Prostate gland (tissue), 2 donors: ENCODE measurements at places on chromosomes 16 and 17. TPM values are rescaled to one million over a fixed set of nuclear protein-coding genes. Genes with fewer than 3 reads are reported as not detected.
A peak's percentile ranks its signal among the peaks of the same experiment; 100 is the strongest.

GRCh38 chr16:56927471-56927870, 4.5 kb upstream of the HERPUD1 start:
- H3K27me3 ChIP-seq, result no peaks in the 10 kb centered on the region
- H3K4me1 ChIP-seq, result no peaks in the 10 kb centered on the region
- no peak overlapping the region for H3K27ac ChIP-seq
- H3K36me3 ChIP-seq, result no peaks in the 10 kb centered on the region
- H3K4me3 ChIP-seq, result no peak overlapping the region

DNA sequence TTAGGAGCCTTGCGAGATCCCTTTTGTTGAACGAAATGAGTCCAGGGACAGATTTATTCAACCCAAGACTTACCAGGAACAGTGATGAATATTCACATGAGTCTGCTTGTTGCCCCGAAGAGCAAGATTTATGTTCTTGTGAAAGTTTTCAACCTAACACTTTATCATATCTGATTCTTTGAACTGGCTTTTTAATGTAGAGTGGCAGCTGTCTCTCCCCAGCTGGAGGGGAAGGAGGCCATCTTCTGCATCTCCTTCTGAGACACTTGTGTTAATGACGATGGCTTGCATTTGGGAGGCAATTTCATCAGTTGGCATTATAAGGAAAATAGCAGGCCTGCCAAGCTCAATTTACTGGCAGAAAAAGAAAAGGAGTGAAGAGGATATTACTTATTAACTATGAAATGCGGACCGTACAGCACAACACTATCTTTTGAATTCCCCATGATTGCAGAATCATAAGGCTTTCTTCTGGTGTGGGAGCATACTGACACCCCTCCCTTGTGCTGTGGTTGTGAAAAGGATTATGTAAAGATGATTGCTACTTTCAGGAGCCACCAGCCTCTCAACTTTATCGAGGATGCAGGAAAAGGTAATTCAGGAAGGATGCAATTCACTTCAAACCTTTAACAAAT, 35.7 kb downstream of the SMARCE1 start:
- no peaks in the 10 kb centered on the region for H3K27me3 ChIP-seq
- no peaks in the 10 kb centered on the region for H3K4me1 ChIP-seq
- H3K36me3 ChIP-seq, result no peaks in the 10 kb centered on the region
- H3K4me3 ChIP-seq, result no peak overlapping the region
- no peak overlapping the region for H3K27ac ChIP-seq

GRCh38 chr17:46061435-46061834, 62.4 kb downstream of the STH start:
- peaks cover 5% of the 10 kb centered on the region for H3K36me3 ChIP-seq
- no peaks in the 10 kb centered on the region for H3K27me3 ChIP-seq
- H3K4me3 ChIP-seq, result no peak overlapping the region
- H3K4me1 ChIP-seq, result no peaks in the 10 kb centered on the region
- no peak for DNase-seq

DNA sequence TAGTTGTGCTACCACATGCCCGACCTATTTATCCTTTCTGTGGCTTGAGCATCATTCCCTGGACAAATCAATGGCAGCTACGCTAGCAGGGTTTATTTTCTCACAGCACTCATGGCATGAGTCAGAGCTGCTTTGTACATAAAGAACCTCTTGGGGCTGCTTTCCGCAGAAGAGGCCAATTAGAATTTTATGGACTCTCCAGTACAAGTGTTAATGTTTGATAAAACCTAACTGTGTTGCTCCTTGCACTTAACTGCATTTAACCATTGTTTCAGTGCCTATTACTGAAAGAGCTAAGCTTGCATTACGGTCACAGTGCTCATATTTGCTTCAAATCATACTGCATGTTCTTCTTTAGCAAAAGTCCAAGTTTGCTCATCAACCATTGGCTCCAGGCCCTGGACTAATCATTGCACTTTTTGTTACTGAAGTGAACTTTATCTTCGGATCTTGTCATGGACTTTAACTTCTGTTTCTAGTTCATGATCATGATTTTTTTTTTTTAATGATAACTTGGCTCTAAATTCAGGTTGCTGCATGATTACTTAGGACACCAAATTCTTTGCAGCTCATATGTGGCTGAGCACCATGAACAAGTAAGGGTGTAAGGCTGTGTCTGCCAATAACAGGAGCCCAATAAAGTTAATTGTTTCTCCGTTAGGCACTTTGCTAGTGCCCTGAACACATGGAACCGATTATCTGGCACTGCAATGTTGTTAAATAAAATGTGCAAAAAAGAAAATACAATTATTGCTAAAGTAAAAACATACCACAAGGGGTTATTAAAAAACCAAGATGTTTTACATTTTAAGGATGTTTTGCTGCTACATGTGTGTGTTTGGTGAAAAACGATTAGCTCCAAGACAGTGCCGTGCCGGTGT, 492.2 kb downstream of the KCNJ2 start:
- no peak overlapping the region for H3K4me3 ChIP-seq
- H3K27ac ChIP-seq, result no peak overlapping the region
- no peaks in the 10 kb centered on the region for H3K4me1 ChIP-seq
- no peaks in the 10 kb centered on the region for H3K27me3 ChIP-seq
- no peaks in the 10 kb centered on the region for H3K36me3 ChIP-seq

- H3K4me1 ChIP-seq, result no peaks in the 10 kb centered on the region
- no peaks in the 10 kb centered on the region for H3K27me3 ChIP-seq
- H3K4me3 ChIP-seq, result no peak overlapping the region
- H3K27ac ChIP-seq, result no peak overlapping the region
Observed at GRCh38 chr16:85069171-85069570, 41.6 kb downstream of the KIAA0513 start.

- no peak overlapping the region for H3K27ac ChIP-seq
- no peak overlapping the region for H3K4me3 ChIP-seq
- DNase-seq, result no peak
- no peaks in the 10 kb centered on the region for H3K4me1 ChIP-seq
- H3K27me3 ChIP-seq, result no peaks in the 10 kb centered on the region
Observed at GRCh38 chr16:67547423-67548264, 14.7 kb upstream of the CTCF start.

GRCh38 chr16:2005646-2006045, 4.0 kb downstream of the ZNF598 start:
- H3K4me1 ChIP-seq, result peaks cover 29% of the 10 kb centered on the region
- DNase-seq, result no peak
- no peak overlapping the region for H3K27ac ChIP-seq
- H3K4me3 ChIP-seq, result no peak overlapping the region

- no peaks in the 10 kb centered on the region for H3K4me1 ChIP-seq
- DNase-seq, result no peak
- H3K36me3 ChIP-seq, result no peaks in the 10 kb centered on the region
- no peak overlapping the region for H3K27ac ChIP-seq
- H3K4me3 ChIP-seq, result no peak overlapping the region
Observed at GRCh38 chr16:47499700-47500264, 38.7 kb downstream of the PHKB start.

DNA sequence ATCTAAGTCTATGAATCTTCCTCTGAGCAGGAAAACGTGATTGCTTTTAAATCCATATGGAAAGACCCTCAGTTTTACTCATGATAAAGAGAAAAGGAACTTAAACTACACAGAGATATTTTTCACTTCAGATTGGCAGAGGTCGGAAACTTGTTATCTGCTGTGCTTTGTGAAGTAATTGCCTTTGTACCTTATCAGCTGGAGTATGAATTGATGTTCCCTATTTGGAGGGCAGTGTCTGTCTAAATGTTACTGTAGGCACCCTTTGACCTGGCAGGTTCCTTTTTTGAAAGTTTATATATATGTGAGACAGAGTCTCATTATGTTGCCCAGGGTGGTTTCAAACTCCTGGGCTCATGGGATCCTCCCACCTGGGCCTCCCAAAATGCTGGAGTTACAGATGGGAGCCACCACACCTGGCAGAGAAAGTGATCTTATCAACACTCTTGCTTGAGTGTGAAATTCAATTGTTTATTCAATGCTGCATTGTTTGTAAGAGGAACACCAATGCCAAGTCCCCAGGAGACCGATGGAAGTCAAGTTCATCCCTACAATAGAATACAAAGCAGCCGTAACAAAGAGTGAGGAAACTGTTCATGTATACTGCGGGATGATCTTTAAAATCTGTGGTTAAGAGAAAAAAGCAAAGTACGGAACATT, 52.3 kb downstream of the ABCC1 start:
- H3K4me1 ChIP-seq, result no peaks in the 10 kb centered on the region
- no peaks in the 10 kb centered on the region for H3K27me3 ChIP-seq
- H3K27ac ChIP-seq, result no peak overlapping the region
- no peak for DNase-seq

- H3K4me1 ChIP-seq, result peaks cover 5% of the 10 kb centered on the region
- no peak overlapping the region for H3K27ac ChIP-seq
- no peaks in the 10 kb centered on the region for H3K36me3 ChIP-seq
- no peak overlapping the region for H3K4me3 ChIP-seq
- H3K27me3 ChIP-seq, result no peaks in the 10 kb centered on the region
Observed at GRCh38 chr16:75491876-75492275, 3.4 kb downstream of the CHST6 start.

DNA sequence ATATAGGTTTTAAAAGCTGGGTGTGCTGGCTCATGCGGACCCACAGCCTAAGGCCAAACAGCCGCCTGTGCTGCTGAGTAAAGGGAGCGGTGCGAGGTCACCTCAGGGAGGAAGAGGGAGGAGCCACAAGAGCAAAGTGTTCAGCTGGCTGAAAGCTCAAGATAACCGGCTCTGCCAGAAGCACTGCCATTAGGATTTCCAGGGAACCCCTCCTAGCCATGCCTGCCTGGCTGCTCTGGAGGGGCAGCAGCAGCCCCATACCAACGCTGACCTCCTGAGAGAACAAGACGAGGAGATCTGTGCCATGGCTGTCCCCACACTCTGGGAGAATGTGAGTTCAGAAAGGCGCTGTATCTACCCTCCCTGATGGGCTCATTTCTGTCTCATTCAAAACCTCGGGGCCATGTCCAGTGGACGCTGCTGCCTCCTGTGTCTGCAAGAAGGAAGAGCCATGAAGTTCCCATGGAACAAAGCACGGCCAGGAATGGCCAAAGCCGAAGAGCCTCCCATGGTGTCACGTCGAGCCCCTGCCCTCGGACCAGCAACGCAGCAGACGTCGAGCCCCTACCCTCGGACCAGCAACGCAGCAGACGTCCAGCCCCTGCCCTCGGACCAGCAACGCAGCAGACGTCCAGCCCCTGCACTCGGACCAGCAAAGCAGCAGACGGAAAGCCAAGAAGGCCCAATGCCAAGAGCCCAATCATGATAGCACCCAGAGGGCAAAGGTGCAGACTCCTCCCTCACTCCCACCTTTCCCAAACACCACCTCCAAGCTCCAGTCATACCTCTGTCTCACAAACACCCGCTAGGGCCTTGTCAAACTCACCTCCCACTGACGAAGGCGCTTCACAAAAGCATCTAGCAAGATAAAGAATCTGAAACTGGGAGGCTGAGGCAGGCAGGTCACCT, 107.0 kb downstream of the ANKRD11 start:
- H3K27ac ChIP-seq, result no peak overlapping the region
- H3K4me1 ChIP-seq, result peaks cover 6% of the 10 kb centered on the region
- H3K4me3 ChIP-seq, result no peak overlapping the region
- peak; percentile 40 for DNase-seq
- H3K36me3 ChIP-seq, result no peaks in the 10 kb centered on the region

- DNase-seq, result peak; percentile 69
- no peaks in the 10 kb centered on the region for H3K27me3 ChIP-seq
- no peaks in the 10 kb centered on the region for H3K36me3 ChIP-seq
- H3K4me1 ChIP-seq, result no peaks in the 10 kb centered on the region
Observed at GRCh38 chr17:76382803-76383545, 1.4 kb upstream of the SPHK1 start.

- DNase-seq, result no peak
- no peak overlapping the region for H3K4me3 ChIP-seq
- no peak overlapping the region for H3K27ac ChIP-seq
- H3K4me1 ChIP-seq, result peaks cover 2% of the 10 kb centered on the region
- H3K27me3 ChIP-seq, result no peaks in the 10 kb centered on the region
Observed at GRCh38 chr16:84537491-84538151, 33.2 kb upstream of the MEAK7 start.

DNA sequence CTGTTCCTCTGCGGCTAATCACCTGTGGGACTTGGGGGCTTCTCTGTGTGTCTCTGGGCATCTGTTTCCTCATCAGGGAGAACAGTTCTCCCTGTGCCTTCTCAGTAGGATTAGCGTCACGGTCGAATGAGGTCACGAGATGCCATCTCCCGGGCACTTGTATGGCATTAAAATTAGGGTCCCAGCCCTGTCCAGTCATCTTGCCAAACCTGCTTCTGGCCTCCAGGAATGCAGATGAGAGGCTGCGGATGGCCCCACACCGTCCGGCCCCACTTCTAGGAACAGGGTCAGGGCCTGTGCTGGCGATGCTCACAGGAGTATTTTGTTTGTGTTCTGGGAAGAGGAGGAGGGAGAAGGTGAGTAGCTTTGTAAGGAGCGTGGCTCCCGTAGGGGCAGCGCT, 58.5 kb downstream of the OR1D5 start:
- no peak overlapping the region for H3K4me3 ChIP-seq
- H3K36me3 ChIP-seq, result no peaks in the 10 kb centered on the region
- no peaks in the 10 kb centered on the region for H3K27me3 ChIP-seq
- no peak for DNase-seq
- peaks cover 7% of the 10 kb centered on the region for H3K4me1 ChIP-seq
- H3K27ac ChIP-seq, result peak overlapping the region; percentile 69

DNA sequence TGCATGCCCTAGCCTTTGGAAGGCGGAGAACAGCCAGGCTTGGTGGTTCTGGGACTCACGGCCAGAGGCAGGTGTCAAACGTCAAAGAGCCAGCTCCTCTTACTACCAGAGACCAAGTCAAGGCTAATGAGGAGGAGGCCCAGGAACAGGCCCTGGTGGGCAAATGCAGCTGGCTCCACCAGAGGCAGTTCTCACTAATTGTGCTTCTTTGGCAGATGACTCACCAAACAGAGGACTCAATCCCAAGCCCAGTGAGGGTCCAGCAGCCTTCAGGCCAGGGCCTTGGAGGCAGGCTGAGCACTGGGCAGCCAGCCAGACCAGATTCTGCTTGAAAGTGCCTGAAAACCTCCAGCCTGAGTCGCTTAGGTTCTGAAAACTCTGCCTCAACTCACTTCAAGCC, 336.5 kb upstream of the CDH5 start:
- no peaks in the 10 kb centered on the region for H3K36me3 ChIP-seq
- H3K4me1 ChIP-seq, result no peaks in the 10 kb centered on the region
- no peaks in the 10 kb centered on the region for H3K27me3 ChIP-seq
- DNase-seq, result no peak

The SULT1A2 gene
- total RNA-seq, result 3.1 TPM

The PTX4 gene
- not detected for total RNA-seq

The MAP3K3 gene
- total RNA-seq, result 72.0 TPM

The SPATA22 gene
- total RNA-seq, result not detected

The SSTR5 gene
- total RNA-seq, result 1.1 TPM

The TNFRSF13B gene
- total RNA-seq, result not detected
